Right ventricle myocardium superior (tissue), 1 donor: ENCODE measurements at places on chromosomes 2 and 18. TPM values are rescaled to one million over a fixed set of nuclear protein-coding genes. Genes with fewer than 3 reads are reported as not detected.

DNA sequence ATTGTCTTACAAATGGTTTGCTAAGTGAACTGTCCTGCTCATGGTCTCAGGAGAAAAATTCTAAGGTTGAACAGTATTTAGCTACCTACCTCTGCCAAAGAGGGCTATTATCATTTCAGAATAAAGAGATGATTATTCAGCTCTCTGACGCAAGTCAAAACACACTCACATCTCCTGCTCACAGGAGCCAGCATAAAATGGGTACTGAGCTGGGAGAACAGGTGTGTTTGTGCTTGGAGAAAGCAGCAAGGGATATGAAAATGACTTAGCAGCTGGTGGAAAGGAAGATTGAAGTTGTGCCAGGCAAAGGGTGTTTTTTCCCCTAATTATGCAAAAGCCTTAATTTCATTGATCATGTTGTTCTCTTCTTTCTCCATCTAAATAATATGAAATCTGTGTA lies 47.3 kb upstream of the TANK start:
- DNase-seq: no peak

DNA sequence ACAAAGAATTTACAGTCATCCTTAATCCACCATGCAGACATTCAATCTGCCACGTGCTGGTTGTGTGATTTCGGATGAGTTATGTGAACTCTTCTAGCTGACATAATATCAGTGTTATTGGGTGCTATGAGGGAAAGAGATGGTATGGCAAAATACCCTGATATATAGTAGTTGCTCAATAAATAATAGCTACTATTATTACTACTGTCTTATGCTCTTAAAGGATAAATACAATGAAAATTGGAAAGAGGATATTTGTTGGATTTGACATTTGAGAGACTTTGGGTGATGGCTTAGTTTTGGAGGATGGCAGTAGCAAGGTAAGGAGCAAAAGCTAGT lies 86.5 kb downstream of the MYO3B start:
- no peak for DNase-seq

DNA sequence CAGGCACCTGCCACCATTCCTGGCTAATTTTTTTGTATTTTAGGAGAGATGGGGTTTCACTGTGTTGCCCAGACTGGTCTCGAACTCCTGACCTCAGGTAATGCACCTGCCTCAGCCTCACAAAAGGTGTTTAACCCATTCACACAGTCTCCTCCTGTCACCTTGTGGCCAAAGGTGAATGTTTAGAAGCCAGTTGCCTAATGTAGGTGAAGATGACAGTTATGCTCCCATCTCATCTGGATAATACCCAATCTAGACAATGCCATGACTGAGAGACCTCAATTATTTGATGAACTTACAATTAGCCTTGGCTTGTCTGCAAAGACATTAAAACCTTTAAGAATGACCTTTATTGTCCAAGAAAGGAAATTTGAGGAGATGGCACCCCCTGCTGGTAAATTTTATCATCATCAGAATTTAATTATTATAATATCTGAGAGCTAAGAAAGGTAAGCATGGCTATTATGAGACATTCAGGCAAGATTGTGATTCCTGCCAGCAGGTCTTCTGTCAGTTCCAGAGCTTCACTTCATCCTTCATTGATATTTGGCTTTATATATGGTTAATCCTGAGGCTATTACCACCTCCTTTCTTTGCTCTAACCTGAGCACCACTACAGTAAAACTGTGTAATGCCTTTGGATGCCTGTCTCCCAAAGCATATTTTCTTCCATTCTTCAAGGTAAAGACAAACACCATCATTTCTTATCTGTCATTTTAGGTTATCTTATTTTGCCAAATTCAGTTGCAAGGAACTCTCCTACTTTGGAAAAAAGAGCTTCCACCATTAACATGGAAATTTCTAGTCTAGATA lies 117.6 kb downstream of the FAM124B start:
- no peak for DNase-seq

DNA sequence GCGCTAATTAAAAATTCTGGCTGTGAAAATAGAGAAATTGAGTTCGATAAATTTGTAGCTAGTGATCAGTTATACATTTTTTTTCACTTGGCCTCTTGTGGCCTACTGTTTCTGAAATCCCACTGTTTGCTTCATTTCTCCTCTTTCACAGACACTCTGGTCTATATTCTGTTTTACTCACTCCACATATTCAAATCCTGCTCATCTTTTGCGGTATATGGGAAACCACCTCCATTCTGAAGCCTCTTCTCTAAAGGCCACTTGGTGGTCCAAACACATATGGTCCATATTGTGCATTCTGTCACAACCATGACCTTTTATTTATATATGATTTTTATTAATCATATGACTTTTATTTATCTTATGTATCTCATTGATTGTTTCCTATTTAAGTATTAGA lies 67.0 kb downstream of the MYO1B start:
- DNase-seq: no peak

DNA sequence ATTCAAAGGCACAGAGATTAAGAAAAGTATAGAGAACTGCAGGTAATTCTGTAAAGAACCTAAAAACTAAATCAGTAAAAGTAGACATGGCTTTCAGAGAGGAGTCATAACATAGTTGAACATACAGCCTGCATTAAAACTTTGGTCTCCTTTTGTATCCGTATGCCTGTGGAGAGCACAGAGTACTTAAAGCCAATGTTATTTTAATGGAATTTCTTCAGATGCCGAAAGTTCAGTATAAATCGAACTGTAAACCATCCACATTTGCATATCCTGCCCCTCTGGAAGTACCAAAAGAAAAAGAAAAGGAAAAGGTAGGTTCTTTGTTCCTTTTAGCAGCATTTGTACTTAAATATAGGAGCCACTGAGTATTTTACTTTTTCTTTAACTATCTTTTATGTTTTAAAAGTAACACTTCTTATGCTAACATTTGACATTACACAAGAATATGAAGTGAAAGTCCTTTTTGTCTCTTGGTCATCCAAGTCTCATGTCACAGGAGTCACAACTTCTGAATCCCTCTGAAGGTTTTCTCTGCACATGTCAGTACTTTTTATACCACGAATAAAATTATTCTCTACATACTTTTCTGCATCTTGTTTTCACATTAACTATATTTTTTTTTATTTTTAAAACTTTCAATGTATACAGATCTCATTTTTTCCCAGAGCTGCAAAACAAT lies 34.9 kb upstream of the ARMC9 start:
- DNase-seq: no peak

GRCh38 chr2:48414980-48415835 lies 114.7 kb upstream of the STON1 start:
- no peak for DNase-seq

DNA sequence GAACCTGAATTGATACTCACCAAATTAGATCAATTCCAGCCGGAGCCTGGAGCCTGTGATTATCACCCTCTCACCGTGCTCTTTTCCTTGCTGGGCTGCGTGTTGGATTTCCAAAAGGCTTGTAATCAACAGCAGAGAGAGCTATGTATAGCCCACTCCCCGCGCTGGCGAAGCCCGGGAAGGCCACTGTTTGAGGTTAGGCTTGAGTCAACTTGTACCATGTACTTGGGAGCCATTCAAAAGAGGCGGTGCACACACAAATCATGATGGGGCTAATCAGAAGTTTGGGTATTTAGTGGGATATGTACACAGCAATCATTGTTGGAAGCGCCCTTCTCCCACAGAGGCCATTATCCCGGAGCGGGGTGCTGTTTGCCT lies 151.6 kb downstream of the GLI2 start:
- no peak for DNase-seq

DNA sequence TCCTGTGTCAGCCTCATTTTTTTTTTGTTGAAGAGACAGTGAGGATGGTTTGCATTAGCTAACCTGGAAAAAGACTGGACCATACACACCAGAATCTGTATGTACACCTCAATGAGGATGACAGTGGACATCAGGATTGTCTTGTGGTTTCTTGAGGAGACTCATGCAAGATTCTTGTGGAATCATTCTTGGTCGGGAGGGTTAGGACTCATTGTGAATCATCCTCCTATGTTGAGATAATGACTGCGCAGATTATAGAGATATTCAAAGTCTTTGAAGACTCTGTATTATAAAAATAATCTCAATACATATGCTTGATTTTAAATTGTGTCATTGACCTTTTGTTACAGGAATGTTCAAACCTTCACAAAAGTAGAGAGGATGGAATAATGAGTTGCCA lies 49.1 kb upstream of the DOCK10 start:
- DNase-seq: no peak

DNA sequence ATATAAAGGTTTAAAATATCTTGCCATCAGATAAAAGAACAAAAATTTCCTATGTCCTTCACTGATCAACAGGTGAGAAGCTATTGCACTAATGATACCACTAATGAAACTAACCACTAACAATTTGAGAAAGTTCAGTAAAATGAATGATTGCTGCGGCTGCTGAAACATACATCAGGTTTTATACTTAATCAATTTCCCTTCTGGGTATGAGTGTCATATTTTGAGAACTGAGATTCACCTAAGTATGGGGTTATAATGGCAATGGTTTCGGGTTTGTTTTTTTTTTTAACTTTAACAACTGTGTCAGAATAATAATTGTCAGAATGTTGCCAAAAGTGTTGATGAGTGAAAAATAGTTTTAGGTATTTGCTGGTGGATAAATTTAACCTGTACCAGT lies 151.3 kb upstream of the SLC39A10 start:
- DNase-seq: no peak

GRCh38 chr2:69911985-69912563 lies 2.8 kb upstream of the MXD1 start:
- no peak for DNase-seq

FNDC4 gene
- total RNA-seq: 2.0 TPM

DNA sequence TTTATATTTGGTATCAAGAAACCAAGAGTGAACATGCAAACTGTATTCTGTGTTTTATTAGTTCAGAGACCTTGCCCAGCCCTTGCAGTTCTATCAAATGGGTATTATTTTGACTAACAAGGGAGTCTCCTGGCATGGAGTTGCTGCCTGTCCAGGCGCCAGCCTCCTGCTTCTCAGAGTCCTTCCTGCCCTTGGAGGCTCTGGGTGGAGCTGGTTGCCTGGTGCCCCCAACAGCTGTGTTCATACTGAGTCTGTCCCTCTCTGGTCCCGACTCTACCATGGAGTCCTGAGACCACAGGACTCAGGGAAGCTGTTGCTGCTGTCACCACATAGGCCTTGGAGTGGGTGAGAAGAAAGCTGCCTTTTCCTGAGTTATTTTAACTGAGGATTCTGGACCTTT lies 26.3 kb upstream of the GREB1 start:
- DNase-seq: no peak

DNA sequence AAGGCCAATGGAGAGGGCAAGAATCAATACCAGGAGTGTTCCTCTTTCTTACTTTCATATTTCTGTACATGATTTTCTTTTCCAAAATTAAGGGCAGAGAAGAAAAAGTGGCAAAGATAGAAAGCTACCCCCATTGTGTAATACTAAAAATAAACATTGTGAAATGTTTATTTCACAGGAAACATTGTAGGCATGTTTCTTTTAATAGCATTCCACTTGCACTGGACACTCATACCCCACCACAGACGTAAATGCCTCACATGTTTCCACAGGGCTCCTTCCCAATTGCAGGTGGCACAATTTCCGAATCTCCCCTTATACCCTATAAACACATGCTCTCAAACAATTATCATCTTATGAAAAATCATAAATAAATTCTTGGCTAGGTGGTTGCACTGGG lies 645.1 kb upstream of the SETBP1 start:
- DNase-seq: no peak

DNA sequence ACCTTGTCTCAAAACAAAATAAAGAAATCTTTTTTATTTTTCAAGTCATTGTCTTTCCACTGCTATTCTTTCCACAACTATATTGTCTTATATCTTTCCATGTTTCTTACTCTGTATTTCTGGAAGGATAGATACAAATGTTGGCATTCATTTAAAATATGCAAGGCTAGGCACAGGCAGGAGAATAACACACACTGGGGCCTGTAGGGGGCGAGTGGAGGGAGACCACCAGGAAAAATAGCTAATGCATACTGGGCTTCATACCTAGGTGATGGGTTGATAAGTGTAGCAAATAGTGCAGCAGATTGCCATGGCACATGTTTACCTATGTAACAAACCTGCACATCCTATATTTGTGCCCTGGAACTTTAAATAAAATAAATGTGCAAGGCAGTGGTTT lies 9.6 kb downstream of the MRPL30 start:
- DNase-seq: no peak

GKN2 gene
- not detected for total RNA-seq

- DNase-seq: no peak
These were observed 167.4 kb downstream of the CAPN13 start for GRCh38 chr2:30639836-30640235.

OBSL1 gene
- total RNA-seq: 165 TPM

- DNase-seq: no peak
These were observed 121.1 kb downstream of the MAPK4 start for GRCh38 chr18:50680966-50681365.

SIX2 gene
- 0.65 TPM for total RNA-seq

- no peak for DNase-seq
These were observed 18.6 kb downstream of the MBOAT2 start for GRCh38 chr2:8984855-8985254.

NMUR1 gene
- 0.22 TPM for total RNA-seq

M1AP gene
- total RNA-seq: not detected

DNA sequence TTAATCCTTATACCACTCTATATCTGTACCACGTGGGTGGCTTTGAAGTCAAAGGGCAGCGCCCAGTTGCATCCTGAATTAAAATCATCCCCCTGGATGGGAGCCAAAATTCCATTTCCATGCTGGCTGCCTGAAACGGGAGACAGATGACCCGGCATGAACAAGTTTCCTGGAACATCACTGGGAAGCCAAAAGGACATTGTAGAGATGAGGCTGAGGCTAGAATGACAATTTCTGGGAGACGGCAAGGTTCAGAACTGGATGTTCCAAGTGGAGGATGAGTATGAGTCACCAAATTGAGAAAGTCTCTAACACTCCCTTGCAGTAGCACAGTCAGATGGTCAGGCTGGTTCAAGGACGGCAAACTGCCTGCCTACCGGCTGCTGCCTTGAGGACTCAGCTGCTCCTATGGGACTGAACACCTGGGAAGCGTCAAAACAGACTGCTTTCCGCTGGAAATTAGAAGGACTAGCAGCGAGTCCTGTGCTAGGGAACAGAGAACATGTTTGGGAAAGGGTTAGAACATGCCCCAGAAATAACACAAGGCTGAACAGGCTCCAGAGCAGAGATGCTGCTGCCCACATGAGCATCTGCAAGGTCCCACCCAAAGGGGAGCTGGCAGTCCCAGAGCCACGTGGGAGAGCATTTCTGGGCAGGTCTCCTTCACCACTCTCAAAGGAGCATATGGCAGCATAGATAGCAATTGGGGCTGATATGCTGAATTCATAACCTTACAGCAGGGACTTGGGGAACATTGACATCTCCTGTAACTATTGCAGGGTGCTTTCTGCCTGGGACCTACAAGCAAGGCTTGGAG lies 32.0 kb downstream of the YPEL5 start:
- no peak for DNase-seq

PIAS2 gene
- 28.1 TPM for total RNA-seq
